ENCODE measurements at places on chromosomes 5 and 9.

GRCh38 chr9:97848480-97849237 lies 4.4 kb upstream of the FOXE1 start:
- no peak for DNase-seq

GRCh38 chr9:93205045-93205768 lies 21.3 kb downstream of the WNK2 start:
- DNase-seq: no peak

DNA sequence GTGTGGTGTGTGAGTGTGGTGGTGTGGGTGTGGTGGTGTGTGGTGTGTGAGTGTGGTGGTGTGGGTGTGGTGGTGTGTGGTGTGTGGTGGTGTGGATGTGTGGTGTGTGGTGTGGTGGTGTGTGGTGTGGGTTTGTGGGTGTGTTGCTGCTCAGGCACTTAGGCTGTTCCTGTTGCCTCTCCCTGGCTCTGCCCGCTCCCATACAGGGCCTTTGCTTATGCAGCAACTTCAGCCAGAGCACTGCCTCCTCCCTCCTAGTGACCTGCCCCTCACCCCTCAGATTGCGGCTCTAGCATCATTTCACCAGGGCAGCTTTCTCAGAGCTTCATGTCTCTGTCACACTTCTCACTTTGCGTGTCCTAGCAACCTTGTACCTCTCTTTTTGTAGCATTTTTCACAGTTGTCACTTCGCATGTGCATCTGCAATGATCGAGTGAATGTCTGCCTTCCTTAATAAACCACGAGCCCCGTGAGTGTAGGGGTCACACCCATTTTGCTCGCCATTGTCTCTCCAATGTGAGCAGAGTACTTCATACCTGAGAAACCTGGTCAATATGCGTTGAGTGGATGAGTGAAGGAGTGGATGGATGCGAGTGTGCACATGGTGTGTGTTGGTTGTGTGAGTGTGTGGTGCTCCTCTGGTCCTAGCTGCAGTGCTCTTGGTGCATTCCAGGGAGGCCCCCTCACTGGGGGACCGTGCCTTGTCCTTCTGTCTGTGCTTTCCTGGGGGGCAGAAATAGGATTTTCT lies 167.9 kb upstream of the PANK3 start:
- DNase-seq: no peak

GRCh38 chr9:116008278-116008677 lies 145.3 kb upstream of the PAPPA start:
- DNase-seq: no peak

- DNase-seq: no peak
Observed at GRCh38 chr5:151262532-151262931, 9.5 kb downstream of the GM2A start.

DNA sequence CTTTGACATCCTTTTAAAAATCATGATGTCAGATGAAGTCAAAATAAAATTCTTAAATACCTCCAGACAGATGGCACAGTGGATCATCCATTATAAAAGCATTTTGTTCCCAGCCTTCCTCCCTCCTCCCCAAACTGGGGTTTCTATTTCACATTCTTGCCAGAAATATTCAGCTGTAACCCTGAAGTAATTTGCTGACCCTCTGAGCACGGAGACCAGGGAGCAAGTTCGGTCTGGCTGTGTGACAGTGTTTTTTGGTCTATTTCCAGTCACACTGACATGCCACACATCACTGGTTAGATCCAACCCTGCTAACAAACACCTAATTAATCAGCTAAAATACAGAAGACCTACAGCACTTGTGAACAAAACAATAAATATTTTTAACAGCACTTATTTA lies 126.2 kb upstream of the DMRT1 start:
- DNase-seq: no peak

GRCh38 chr5:137216976-137217598 lies 282.0 kb downstream of the SPOCK1 start:
- no peak for DNase-seq

- no peak for DNase-seq
Observed at GRCh38 chr5:122981846-122982245, 54.7 kb downstream of the PPIC start.

DNA sequence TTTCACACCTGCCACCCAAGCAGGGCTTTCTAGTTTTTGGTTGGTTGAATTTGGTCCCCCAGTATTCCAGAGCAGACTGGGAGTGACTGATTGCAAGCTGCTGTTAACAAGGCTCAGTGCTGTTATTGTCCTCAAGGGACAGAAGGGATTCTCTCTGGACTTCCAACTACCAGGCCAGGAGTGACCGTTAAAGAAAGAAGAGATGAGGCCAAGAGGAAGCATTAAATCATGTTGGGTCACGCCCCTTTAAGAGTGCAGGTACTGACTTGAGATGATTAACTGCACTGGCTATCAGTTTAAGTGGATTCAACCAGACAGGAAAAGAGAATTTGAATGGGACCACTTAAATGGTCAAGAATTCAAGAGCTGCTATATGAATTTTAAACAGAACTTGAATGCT lies 220.8 kb upstream of the PCSK5 start:
- DNase-seq: no peak

DNA sequence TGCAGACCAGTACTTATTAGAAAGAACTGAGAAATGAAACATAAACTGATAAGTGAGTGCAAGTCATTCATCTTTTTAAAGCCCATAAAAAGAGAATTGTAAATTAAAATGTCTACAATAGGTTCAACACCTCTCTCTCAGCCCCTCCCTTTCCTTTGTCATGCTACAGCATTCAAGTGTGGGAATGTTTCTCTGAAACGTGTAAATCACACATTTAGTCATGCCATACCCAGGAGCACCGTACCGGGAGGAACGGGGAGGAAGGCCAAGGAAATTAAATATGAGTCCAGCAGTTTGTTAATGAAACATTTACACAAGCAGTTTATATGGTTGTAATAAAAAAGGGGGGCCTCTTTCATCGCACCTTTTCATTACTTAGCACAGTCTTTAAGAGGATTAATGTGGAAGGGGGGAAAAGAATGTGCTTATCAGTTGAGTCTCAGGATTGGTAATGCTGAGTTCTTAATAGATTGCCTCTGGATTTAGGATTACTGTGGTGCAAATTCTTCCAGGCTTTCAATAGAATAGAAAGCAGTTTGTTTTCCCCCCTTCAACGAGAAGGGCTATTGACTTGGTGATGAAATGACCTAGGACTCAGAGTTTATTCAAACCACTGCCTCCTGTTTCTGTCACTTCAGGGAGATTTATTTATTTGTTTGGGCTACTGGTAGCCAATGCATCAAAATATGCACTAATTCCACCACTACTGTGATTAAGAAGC lies 176.0 kb upstream of the ZNF608 start:
- DNase-seq: no peak

DNA sequence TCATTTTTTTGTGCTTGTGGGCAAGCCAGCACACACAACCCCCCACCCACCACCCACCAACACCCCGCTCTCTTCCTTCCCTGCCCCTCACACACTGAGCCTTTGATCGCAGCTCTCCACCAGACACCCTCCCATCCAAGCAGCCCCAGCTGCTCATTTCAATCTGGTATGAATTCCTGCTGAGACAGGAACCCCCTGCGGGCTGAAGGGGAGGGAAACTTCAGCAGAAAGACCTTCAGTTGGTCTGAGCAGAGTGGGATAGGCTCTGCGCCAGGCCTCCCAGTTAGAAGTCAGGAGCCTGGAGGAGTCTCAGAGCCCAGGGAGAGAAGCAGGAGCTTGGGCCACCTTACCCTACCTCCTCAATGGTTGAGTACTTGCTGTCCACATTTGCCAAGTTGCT lies 7.2 kb downstream of the PCDHGC5 start:
- no peak for DNase-seq

DNA sequence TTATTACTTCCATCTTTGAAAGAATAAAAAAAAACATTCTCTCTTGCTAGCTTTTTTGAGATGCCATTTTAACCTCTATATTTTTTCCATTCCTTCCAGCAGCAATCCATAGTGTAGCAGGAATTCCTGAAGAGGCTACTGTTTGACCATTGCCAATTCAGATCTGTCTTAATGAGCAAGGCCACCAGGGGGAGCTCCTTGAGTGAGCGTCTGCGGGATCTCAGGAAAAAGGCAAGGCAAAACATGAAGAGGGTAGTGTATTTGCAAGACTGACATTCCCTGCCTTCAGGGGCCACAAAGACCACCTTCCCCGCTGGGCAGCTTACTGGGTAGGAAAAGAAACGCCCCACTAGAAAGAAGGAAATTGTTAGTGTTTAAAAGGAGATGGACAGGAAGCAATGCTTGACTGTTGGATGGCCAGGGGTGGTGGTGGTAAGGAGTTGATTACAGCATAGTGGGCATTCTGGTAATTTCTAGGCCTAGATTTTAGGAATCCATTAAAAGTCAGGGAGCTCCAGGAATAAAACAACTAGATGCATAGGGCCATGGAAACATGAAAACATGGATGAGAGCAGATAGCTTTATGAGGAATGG lies 206.6 kb upstream of the HAPLN1 start:
- DNase-seq: peak; percentile 15

- no peak for DNase-seq
Observed at GRCh38 chr5:68983043-68983442, 110.8 kb upstream of the SLC30A5 start.

DNA sequence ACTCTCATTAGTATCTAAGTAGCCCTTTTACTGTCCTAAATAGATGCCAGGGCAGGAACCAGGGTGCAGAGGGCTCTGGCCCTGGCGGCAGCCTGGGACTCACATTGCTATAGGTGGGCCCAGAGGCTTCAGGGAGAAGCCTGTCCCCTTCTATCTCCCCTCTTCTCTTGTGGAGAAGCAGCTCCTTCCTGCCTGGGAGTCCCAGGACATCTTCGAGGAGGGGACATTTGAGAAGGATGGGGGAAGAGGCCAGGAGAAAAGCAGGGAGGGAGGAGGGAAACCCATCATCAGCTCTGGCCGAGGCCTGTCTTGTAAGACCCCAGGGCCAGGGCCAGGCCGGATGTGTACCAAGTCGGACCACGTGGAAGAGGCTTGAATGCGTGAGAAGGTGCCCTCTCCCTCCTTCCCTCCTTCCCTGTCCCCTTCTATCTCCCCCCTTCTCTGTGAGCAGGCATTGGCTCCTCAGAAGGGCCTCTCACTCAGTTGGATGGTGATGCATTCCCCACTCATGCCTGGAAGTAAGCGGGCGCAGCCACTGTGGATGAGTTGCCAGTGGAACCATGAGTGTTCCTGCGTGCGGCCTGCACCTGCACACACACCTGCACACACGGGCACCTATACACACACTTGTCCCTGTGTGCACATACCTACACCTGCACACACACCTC lies 20.7 kb upstream of the LPCAT1 start:
- no peak for DNase-seq

DNA sequence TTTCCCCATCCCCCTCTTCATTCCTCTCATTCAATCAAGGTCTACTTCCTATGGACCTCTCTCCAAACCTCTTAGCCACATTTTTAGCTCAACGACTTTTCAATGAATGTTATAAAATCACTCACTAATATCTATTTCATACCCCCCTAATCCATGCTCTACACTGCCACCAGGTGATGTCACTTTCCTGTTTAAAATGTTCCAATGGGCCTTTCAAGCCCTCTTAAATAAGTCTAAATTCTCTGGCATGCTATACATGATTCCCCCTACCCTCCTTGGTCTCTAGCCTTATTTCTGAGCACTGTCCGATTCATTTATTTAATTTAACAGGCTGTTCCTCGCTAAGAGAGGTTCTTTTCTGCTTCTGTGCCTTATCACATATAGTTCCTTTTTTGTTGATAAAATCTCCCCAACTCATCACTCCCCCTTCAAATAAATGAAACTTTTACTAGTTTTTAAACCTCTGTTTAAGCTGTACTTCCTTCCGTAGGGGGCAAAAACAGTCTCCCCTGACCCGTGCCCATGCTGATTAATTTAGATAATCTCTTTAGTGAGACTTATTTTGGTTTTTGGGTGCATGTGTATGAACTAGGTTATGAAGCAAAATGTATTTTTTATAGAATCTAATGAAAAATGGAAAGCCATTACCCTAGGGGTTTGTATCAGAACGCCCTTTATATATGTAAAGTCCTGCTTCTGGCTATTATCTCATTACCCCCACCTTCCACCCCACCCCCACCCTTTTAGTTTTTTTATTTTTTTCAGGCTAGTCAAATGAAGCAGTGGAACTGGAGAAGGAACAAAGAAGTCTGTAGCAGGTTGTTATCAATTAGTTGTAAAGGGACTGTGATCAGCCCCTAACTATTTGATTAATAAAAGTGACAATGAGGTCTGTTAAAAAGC lies 9.0 kb downstream of the ABHD17B start:
- no peak for DNase-seq

DNA sequence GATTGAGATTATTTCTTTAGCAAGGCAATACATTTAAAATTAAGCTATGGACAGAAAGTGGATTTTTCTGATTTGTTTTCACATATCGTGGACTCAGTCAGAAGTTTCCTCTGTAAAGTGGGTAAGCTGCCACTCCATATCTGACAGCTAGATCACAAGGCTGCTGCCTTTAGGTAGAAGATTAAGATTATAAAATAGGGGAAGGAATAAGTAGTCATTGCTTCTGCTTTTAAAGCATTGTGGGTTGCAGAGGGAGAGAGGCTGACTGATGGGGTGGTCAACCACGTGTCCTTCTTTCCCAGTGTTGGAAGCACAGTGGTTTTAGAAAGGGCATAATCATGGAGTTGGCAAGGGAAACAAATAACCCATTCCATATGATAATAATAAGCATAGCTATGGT lies 74.3 kb upstream of the MOCS2 start:
- DNase-seq: no peak

- DNase-seq: no peak
Observed at GRCh38 chr9:135563039-135563476, 1.5 kb downstream of the PAEP start.

DNA sequence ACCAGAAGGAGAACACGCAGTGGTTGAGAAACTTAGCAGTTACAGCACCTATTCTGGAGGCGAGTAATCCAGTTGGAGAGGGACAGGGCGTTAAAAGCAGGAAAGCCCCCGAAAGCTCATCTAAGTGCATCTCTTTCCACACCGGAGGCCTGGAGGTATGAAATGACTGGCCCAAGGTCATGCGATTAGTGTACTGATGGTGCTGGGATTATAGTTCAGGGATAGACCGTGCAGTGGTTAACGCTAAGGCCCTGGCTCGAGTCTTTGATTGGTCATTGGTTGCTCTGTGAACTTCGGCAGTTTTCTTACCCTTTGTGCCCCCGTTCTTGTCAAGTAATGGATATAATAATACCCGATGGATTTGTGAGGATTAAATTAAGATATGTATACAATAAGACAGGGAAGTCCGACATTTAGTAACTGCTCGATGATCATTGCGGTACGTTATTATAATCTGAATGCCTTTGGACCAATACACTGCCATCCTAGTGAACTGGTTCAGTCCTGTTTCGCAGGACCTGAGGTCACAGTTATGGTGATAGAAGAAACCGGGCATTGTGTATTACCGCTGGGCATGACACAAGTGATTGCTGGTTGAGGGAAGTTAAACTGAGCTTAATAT lies 960 bp downstream of the CANX start:
- peak; percentile 43 for DNase-seq

- DNase-seq: no peak
Observed at GRCh38 chr9:37542895-37543294, 33.3 kb downstream of the FBXO10 start.

GRCh38 chr5:79795764-79796398 lies 106.2 kb downstream of the CMYA5 start:
- DNase-seq: no peak

- DNase-seq: no peak
Observed at GRCh38 chr5:144142824-144143162, 27.7 kb downstream of the YIPF5 start.

- DNase-seq: no peak
Observed at GRCh38 chr5:72255237-72255636, 64.8 kb downstream of the MRPS27 start.

All from GM10248 (cell line).